Occipital lobe (tissue), 3 donors: ENCODE measurements at places on chromosomes 2 and 18. TPM values are rescaled to one million over a fixed set of nuclear protein-coding genes. Genes with fewer than 3 reads are reported as not detected.

Gene UBE2E3
- 116 TPM for total RNA-seq

Gene ARHGEF4
- total RNA-seq: 38.7 TPM

Gene TXNDC2
- not detected for total RNA-seq

Gene MC4R
- 1.4 TPM for total RNA-seq

Gene POTEI
- not detected for total RNA-seq

Gene POTEJ
- not detected for total RNA-seq

Gene INHBB
- total RNA-seq: 5.0 TPM

Gene TUBA4B
- not detected for total RNA-seq

Gene IL36A
- not detected for total RNA-seq

Gene TUBA3E
- total RNA-seq: not detected

Gene COL4A4
- total RNA-seq: 0.78 TPM

Gene SLC9A2
- 2.0 TPM for total RNA-seq

Gene GKN1
- total RNA-seq: not detected

Gene RPRM
- total RNA-seq: 95.9 TPM

Gene UGT1A10
- not detected for total RNA-seq

Gene CCDC85A
- 38.8 TPM for total RNA-seq

Gene MBOAT2
- 189 TPM for total RNA-seq

Gene DES
- 2.3 TPM for total RNA-seq

Gene NETO1
- total RNA-seq: 47.7 TPM

Gene FEV
- total RNA-seq: not detected

Gene ITGA4
- 8.7 TPM for total RNA-seq

Gene DPP10
- total RNA-seq: 76.7 TPM

Gene FAM228A
- 3.9 TPM for total RNA-seq

Gene EPAS1
- 6.1 TPM for total RNA-seq

Gene DNER
- total RNA-seq: 86.7 TPM

Gene MAL
- total RNA-seq: not detected

Gene ANKRD62
- 0.16 TPM for total RNA-seq

Gene CERKL
- 1.1 TPM for total RNA-seq

Gene ATP5MC3
- total RNA-seq: 55.1 TPM

Gene SOCS6
- 59.6 TPM for total RNA-seq

Gene SH3RF3
- total RNA-seq: 12.3 TPM

Gene UGT1A4
- total RNA-seq: not detected
